ENCODE measurements at places on chromosomes 3 and 15.

- DNase-seq, result no peak
Observed at GRCh38 chr15:70504299-70504951, 258.9 kb downstream of the UACA start.

DNA sequence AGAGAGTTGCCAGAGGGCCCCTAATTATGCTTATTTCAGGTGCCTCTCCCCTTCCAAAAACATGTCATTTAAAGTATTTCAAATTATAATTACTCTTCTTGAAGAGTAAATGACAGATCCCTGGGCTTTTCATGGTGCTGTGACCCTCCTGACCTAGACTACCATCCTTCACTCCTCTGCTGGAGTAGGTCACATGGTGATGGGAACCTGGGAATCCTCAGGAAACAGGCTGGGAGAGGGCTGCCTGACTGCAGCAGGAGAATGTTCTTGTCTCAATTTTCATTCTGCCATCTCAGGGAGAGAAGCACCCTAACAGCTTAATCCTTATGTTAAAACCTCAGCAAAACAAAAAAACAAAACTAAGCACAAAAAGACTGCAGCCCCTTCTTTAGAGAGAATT, 24.6 kb downstream of the PGBD4 start:
- no peak for DNase-seq

DNA sequence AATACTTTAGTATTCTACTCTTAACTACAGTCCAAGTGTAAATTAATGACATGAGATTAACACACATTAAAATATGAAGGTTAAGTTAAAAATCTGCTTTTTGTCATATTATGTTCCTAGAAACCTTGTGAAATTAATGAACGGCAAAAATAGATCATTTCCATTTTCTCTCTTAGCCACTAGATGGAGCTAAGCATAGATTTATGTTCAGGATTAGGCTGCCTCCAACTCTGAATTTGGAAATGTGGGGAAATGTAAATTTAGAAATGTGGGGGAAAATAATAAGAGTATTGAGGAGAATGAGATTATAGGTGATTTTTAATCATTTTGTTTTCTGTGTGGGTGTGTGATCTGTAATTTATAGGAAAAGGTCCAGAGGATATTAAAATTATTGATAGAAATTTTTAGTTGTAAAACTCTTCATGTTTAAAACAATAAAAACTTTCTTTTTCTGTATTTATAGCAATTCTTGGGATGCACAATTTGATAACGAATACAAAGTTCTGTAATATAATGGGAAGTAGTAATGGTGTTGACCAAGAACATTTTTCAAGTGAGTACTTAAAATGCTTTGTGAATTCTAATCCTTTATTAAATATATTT, 59.2 kb downstream of the TMOD3 start:
- DNase-seq, result no peak

DNA sequence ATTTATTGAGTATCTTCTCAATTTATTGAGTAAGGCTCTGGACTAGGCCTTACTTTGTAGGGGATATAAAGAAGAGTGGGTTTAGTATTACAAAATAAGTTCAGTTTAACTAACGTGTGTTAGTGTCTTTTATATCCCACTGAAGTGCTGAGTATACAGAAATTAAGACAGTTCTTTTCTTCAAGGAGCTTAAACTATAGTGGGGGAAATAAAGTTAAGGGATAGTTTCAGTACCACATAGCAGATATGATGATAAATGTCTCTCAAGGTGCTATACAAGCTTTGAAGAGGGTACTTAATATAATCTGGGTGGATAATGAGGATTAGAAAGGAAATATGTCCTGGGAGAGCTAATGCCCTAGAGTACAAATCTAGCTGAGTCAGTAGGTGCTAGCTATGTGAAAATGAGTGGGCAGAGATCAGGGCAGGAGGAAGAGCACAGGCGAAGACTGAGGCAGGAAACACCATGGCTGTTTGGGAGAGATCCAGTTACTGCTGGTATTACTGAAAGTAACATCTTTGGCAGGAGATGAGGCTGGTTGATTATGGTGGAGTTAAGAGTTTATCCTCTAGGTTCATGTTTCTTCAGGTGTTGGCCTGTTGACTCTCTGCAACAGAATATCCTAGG, 46.0 kb downstream of the TEX9 start:
- DNase-seq, result no peak

- DNase-seq, result no peak
Observed at GRCh38 chr3:18580268-18580667, 155.1 kb upstream of the SATB1 start.

GRCh38 chr3:33490641-33491241, 50.5 kb upstream of the UBP1 start:
- no peak for DNase-seq

- DNase-seq, result no peak
Observed at GRCh38 chr3:184567946-184568559, 6.5 kb downstream of the EPHB3 start.

GRCh38 chr15:74847432-74847831, 4.5 kb upstream of the ULK3 start:
- DNase-seq, result no peak

GRCh38 chr15:31197497-31198414, 96.2 kb upstream of the TRPM1 start:
- DNase-seq, result no peak

DNA sequence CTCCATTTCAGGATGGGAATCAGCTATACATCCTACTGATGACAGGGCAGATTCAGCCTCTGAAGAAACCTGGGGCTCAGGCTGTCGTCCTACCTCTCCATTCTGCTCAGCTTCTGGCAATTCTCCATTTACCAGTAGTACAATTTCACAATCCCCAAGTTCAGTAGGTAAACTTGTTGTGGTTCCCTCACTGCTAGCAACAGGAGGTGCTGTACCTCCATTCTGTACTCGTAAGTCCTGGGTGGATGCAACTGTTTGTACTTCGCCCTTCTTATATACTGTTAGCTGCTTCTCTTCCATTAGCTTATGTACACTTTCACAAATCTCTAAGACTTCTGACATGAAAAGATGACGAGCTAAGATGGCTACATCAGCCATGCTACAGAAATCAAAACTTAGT, 11.6 kb downstream of the ZBTB11 start:
- no peak for DNase-seq

Data from NCI-H1930 (cell line).